NCI-H748 treated with DMSO at 0.1 percent for 48 hours (cell line): ENCODE measurements at places on chromosomes 16 and 17.

- no peak for DNase-seq
These were observed 15.7 kb downstream of the CRLF3 start for GRCh38 chr17:30808785-30809286.

GRCh38 chr17:40309031-40309948, at the start of gene RARA:
RARA (plus strand) TSS chr17:40309180; CDS start chr17:40331219, 22,039 bp downstream.
- DNase-seq, result no peak

DNA sequence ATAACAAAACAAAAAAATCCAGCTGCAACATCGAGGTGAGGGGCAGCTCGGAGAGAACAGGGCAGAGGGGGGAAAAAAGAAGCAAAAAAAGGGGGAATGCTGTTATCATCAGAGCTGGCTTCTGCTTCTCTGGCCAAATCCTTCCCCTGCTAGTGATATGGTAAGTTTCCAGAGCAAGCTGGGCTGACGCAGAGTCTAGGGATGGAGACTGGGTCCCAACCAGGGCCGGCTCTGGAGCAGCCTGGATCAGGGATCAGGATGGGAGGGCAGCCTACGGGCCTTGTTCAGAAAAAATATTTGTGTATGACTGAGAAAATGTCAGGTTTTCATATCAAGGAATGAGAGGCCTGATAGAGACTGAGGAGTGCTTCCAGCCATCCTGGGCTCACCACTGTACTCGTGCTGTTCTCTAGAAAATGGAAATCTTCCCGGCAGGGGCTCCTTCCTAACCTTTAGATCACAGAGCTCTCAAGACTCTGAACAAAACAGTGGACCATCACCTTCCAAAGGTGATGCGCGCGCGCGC, 726 bp upstream of the C1QTNF1 start:
- DNase-seq, result no peak

- no peak for DNase-seq
These were observed 16.2 kb upstream of the NOG start for GRCh38 chr17:56577190-56577842.

DNA sequence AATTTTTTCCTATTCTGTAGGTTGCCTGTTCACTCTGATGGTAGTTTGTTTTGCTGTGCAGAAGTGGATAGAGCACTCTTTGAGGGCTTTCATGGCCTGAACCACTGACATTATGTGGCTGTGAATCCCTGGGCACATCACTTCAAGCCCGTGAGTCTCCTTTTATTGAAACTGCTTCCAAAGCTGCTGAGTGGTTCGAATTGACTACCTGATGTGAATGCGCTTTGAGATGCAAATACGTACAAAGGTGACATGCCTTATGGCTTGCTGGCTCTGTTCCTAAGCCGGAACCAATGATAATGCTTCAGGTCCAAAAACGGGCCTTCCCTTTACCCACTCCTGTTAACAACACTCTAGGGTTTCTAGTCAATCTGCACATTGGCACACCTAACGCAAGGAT, 34.3 kb downstream of the ASPA start:
- DNase-seq, result no peak

DNA sequence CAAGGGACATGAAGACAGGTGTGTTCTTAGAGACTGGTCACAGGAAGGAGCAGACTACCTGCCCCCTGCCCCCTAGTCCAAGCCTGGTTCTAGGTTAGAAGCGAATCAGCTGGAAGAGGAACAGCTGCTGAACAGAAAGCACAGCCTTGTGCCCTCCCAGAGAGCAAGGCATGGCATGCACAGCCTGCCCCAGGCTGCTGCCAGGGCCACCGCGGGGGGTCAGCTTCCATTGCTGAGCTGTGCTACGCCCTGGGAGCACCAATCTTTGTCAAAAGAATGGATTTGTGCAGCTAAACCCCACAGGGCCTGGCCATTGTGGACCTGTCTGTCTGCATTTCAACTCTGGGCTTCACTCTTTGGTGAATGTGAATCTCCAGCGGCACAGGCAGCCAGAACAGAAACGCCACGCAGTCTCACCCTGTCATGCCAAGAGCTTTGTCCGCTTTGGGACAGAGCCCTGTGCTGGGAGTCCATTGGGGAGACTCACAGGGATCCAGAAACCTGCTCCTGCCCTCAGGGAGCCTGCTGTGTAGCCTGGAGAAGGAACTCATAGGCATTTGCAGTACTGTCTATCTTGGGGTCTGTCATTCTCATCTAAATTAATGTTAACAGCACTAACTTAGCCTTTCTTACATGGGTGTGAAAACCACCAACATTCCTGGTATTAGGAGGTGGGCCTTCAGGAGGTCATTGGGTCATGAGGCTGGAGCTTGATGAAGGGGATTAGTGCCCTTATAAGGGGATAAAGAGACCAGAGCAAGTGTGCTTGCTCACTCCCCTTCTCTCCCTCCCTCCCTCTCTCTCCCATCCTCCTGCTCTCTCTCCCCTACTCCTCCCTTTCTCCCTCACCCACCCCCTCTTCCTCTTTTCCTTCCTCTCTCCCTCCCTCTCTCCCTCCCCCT, 25.6 kb upstream of the CDRT4 start:
- no peak for DNase-seq

- no peak for DNase-seq
These were observed 3.9 kb upstream of the SGCA start for GRCh38 chr17:50161911-50162288.

DNA sequence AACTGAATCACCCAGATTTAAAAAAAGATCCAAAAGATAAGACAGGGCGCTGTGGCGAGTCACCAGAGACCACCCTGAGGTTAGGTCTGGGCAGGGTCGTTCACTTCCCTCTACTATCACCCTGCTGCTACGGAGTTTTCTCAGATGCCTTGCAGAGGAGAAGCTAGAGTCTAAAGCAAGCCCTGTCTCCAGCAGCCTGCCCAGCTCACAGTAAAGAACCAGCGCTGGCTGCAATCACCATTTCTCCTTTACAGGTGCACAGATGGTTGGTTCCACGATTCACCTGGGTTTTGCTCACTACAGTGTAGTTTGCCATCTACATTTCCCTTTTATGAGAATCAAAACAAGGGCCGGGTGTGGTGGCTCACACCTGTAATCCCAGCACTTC, 71.3 kb downstream of the SRCIN1 start:
- no peak for DNase-seq

GRCh38 chr17:75689441-75689873, 22.3 kb downstream of the SAP30BP start:
- no peak for DNase-seq

DNA sequence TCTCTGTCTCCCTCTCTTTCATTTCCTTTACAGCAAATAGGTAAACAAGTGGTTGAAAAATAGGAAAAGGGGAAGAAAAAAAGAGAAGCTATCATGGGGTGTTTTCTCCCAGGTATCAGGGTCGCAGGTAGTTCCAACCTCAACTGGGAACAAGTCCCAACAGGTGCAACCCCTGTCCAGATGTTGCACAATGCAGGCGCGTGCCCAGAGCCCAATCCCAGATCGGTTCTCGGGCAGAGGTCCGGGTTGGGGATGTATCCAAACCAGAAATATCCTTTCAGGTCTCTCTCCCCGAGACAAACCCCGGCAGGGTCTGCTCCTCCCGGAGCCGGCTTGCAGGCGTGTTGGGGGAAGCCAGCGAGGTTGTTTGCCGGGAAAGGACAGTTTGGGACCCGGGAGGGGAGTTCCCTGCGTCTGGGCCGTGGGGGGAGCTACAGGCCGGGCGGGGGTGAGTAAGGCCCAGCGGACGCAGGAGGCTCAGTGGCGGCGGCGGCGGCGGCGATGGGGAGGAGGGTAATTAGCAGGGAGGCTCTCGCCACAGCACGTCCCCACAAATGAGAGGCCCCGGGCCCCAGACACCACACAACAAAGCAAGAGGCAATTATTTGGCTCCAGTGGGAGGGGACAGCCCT, 21.2 kb upstream of the SP6 start:
- DNase-seq, result no peak

- no peak for DNase-seq
These were observed 840 bp upstream of the CDH5 start for GRCh38 chr16:66365651-66366050.

GRCh38 chr17:49965524-49965909, 3.5 kb upstream of the DLX4 start:
- no peak for DNase-seq

DNA sequence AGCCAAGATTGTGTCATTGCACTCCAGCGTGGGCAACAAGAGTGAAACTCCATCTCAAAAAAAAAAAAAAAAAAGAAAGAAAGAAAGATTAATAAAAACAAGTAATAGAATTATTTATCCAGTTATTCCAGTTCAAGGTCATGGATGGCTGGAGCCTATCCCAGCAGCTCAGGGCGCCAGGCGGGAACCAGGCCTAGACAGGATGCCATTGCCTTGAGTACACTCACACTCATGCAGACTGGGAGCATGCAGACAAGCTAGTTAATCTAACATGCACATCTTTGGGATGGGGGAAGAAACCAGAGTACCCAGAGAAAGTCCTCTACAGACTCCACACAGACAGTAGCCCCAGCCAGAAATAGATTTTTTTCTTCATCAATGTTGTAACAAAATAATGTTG, 17.9 kb downstream of the PDP2 start:
- no peak for DNase-seq

DNA sequence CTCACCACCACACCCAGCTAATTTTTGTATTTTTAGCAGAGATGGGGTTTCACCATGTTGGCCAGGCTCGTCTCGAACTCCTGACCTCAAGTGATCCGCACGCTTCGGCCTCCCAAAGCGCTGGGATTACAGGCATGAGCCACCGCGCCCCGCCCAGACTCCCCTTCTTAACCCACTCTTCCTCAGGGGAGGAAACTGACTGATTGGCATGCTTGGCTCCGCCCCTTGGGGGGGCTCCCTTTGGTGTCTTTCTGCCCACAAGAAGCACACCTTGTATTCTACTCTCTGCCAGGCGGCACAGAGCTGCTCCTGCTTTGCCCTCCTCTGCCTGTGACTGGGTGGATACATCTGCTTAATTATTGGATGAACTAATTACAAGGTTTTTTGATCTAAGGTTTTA, 4.7 kb upstream of the ASGR2 start:
- DNase-seq, result no peak

DNA sequence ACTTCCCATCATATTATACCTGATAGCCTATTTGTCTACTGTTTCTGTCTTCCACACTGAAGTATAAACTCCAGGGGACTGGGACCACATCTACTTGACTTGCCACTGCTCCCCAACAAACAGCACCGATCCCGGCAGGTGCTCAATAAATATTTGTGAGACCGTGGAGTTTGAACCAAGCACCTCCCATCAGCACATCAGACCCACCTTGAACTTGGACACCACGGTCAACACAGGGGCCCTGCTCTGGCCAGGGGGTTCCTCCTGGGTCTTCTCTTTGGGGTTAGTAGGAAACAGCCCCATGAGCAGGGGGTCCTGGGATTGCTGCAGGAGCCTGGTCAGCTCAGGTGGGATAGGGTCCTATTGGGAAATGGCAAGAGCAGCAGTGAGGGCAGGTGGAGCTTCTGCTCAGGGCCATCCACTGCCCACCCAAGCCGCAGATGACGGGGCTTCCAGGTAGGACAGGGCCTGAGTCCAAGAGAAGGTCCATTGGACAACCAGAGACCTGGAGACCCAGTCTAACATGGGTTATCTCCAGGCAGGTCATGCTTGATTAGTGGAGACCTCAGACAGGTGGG, 19.9 kb downstream of the ZNHIT3 start:
- DNase-seq, result no peak

DNA sequence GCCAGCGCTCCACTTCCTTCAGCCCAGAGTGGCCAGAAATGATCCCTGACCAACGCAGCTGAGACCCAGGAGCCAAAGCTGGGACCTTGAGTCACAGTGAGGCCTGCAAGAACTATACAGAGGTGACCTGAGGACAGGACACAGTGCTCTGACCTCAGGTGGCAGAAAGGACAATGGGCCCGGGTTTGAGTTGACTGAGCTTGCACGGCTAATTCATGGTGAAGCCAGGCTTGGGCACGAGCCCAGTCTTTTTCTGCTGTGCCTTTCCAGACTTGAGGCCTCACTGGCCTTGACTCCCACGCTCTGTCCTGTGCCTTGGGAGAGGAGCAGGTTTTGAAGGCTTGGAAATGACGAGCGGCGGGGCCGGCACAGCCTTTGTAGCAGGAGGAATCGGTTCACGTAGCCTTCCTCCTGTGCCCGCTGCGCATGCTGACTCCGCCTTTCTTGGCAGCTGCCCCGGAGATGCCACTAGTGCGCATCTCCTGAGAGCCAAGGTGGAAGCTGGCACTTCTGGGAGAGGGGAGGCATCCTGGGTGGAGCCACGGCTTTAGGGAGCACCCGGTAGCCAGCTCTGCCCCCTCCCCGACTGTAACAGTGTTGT, 34.9 kb downstream of the NDEL1 start:
- no peak for DNase-seq

DNA sequence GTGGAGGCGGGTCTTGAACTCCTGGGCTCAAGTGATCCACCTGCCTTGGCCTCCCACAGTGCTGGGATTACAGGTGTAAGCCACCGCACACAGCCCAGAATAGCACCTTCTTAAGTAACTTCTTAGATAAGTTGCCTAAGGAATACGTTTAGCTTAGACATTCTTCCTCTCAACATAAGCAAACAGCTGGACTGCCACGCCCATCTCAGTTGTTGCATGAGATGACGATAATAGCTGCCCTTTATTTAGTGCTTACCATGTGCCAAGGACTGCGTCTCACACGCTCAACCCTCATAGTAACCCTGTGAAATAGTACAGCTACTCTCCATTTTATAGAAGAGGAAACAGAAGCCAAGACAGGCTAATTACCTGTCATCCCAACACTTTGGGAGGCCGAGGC, 11.8 kb downstream of the HASPIN start:
- no peak for DNase-seq

GRCh38 chr16:56781528-56781961, 51.6 kb downstream of the NUP93 start:
- DNase-seq, result no peak

DNA sequence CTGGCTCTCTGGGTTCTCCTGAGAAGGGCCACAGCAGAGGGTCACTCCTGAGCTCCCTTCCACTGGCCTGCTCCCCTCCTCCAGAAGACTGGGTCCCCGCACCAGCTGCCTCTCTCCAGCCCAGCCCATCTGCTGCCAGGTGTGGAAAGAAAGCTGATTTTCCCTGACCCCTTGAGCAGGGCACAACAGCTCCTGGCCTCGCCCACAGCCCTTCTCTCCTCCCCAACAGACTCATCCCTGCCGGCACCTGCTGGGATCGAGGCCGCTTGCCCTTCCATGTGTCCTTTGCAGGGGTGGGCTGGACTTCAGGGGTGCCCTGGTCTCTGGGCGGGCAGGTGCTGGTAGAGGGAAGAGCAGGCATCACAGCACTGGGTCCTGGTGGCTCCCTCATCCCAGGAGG, 4.8 kb upstream of the SMIM5 start:
- DNase-seq, result no peak

GRCh38 chr17:3688027-3688553, 7.9 kb downstream of the P2RX5 start:
- no peak for DNase-seq

- DNase-seq, result no peak
These were observed 3.1 kb downstream of the MMP2 start for GRCh38 chr16:55482056-55482455.

GRCh38 chr17:77800816-77801215, 157.7 kb upstream of the TNRC6C start:
- DNase-seq, result no peak

- DNase-seq, result no peak
These were observed 9.3 kb downstream of the HS3ST3A1 start for GRCh38 chr17:13592427-13592826.

DNA sequence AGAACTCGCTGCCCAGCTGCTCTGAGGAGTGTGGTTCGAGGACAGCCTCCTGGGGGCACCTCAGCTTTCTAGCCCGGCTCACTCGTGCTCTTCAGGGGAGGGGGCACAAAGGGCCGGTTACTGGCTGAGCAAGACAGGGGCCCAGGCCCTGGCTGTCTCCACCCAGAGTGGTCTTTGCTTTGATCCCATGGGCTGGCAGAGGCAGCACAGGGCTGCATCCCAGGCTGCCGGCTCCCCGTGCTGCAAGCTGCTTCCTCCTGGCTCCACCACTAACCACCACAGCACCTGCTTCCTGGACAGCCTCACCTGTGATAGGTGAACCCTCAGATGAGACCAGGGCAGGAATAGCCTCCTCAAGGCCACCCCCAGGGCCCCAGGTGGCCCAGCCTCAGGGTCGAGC, 6.8 kb downstream of the SPPL2C start:
- DNase-seq, result no peak
